ENCODE measurements at places on chromosomes 12 and 14.
A peak's percentile ranks its signal among the peaks of the same experiment; 100 is the strongest.

GRCh38 chr12:60266381-60266852 lies 670.6 kb downstream of the SLC16A7 start:
- DNase-seq: no peak

DNA sequence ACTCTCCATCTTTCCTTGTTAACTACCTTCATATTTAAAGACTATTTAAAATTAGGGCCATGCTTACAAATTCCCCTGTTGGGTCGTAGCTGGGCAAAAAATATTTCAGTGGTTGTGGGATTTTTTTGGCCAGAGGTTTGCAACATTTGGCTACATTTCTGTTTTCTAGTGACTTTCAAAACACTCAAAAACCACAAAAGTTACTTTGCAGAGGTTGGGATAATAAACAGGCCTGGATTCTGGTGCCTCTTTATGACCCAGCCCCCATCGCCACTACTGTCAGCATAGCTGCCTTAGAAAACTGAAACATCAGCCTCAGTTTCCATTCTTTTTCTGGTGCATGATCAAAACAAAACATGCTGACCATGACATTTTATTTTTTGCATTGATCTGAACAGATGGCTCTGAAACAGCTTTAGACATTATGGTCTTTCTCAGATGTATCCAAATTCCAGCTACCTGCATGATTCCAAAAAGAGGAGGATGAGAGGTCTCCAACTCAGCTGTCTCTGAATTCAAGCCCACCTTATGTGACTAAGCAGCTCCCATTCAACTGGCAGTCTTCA lies 5.2 kb downstream of the DPF3 start:
- no peak for DNase-seq

- DNase-seq: no peak
Observed at GRCh38 chr12:26514364-26514763, 318.6 kb downstream of the ITPR2 start.

DNA sequence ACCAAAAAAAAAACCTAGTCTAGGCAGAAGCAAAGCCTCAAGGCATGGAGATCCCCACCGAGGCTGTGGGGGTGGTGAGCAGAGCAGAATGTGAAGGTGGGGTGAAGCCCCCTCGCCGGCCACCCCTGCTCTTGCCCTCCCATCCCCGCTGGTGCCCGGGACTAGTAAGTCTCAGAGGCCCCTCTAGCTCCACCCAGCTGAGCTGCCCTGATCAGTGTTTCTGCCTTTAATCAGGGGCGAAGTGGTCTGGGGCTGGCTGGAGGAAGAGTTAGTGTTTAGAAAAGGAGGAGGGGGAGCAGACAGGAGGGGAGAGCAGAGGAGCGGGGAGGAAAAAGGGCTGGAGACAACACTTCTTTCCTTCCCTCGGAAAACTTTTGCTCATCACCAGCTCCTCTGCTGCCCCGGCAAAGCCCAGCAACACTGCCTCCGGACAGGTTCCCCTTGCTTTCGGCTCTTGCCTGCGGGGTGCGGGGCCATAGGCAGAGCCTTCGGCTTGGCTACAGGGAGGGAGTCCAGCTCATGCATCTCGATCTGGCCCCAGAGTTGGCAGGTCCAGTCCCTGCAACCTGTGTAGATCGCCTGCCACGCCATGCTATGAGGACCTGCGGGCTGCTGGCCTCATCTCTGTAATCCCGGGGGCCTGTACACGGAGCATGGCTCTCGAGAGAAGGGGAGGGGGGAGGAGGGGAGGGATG lies 3.4 kb upstream of the DLK1 start:
- no peak for DNase-seq

GRCh38 chr14:99177886-99178835 lies 93.8 kb downstream of the BCL11B start:
- DNase-seq: peak; percentile 2

GRCh38 chr12:119005085-119005484 lies 23.7 kb downstream of the SRRM4 start:
- DNase-seq: no peak

DNA sequence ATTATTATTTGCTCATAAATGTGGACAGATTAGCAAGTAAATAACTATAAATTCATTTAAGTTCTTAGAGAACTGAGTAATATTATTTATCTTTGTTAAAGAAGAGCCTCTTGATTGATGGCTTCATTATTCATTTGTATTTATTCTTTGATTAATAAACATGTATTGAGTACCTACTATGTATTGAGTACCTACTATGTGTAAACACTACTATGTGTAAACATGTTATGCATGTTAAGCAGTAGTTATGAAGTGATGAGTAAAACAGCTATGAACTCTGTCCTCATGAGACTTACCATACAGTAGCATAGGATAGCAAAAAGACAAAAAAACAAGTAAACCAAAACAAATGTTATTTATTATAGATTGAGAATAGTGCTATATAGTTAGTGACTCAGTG lies 61.9 kb downstream of the MNAT1 start:
- no peak for DNase-seq

DNA sequence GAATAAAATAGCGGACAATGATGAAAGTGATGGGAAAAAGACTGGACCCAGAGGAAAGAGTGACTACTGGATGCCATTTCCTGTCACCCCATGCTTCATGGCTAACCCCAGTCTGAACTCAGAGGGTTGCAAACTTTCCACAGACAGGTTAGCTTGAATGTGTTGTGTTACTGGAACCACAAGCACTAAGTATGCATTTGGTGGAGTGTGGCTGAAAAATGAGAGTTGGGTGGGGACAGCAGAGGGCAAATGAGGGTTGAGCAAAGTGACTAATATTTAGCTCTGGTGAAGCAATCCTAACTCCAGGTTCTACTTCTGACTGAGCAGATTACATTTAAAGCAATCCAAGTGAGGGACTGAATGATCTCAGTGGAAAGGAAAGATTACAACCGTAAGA lies 1.6 kb downstream of the SLC16A7 start:
- peak; percentile 45 for DNase-seq

DNA sequence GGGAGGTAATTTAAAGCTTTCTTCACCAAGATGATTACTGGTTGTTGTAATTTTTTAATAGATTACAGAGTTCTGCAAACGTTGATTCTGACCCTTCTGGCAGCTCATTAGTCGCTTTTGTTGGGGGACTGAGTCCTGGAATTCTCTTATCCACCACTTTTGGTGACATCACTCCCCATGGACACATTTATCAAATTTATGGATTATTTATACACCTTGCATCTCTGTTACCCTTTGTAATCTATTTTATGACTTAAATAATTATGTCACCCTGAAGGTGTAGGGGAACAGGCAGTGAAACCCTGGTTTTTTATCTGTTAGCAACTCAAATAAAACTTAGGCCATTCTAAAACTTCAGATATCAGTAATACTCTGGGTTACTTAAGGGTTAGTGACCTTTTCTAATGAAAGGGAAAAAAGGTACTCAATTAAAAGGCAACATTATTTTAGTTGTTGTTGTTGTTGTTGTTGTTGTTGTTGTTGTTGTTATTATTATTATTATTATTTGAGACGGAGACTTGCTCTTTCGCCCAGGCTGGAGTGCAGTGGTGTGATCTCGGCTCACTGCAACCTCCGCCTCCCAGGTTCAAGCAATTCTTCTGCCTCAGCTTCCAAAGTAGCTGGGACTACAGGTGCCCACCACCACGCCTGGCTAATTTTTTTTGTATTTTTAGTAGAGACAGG lies 58.9 kb upstream of the RNU6-7 start:
- no peak for DNase-seq

- DNase-seq: peak; percentile 71
Observed at GRCh38 chr14:35416108-35416750, 11.7 kb upstream of the NFKBIA start.

GRCh38 chr14:67541448-67542387 lies 8.6 kb downstream of the PLEKHH1 start:
- peak; percentile 35 for DNase-seq

- no peak for DNase-seq
Observed at GRCh38 chr12:30754383-30754749, 385 bp downstream of the CAPRIN2 start.

DNA sequence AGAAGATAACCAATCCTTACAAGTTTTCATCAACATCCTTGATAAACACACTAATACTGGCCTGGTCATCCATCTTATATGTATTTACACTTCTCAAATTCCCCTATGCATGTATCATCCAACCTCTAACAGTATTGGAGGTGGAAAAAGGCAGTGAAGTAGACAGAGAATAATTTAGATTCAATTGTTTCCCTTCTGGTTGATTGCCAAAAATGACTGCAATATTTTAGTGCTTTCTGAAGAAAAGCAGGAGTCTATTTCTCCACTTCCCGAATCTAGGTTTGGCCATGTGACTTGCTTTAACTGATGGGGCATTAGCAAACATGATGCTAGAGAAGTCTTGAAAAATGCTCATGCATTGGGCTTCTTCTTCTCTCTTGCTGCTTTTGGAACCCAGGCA lies 78.3 kb upstream of the METAP2 start:
- no peak for DNase-seq

GRCh38 chr14:103563844-103564505 lies 1.2 kb downstream of the COA8 start:
- no peak for DNase-seq

GRCh38 chr14:102862154-102862773 lies 60.2 kb upstream of the AMN start:
- no peak for DNase-seq

DNA sequence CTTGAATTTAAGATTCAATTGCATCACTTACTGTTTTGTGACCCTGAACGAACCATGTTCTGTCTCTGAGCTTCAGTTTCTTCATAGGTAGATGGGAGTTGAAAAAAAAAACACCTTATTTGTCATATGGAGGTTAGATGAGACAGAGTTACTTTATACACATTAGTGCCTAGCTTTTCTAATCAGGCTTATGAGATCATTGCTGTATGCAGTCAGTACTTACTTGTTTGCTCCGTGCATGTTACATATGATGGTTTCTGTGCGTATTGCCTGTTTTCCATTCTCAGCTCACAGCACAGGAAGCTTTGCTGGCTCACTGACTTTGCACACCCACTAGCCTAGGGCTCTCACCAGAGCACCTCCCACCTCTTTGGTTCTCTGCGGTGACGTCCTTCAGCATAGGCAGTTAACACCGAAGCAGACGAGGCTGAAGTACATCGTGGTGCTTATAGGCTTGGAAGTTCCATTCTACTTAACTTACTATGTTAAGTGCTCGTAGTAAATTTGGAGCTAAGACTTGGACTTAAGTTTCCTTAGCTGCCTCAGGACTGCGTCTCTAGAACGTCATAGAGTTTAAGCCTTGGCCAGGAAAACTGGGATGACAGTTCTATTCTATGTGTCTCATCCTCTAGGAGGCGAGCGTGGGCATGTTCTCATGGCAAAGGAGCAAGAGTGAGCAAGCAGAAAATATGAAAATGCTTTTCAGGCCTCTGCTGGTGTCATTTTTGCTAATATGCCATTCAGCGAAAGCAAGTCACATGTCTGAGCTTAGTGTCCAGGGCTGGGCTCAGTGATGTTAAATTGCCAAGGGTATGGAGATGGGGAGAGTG lies 57.3 kb downstream of the NRXN3 start:
- no peak for DNase-seq

DNA sequence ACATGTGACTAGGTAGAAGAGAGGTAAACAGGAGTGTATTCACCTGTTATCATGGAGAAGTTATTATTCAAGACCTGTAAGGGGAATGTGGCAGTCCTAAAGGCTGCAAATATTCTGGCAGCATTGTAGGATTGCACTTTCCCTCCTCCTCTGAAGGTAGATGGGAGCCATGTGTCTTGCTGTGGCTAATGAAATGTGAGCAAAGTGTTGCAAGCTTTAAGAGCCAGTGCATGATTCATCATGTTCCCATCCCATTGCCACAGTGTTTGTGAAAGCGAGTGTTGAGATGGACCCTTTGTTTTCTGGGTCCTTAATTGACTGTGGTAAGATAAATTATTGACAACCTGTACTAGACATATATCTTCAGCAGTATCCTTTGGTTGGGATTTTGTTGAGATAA lies 128.7 kb downstream of the RGS6 start:
- no peak for DNase-seq

DNA sequence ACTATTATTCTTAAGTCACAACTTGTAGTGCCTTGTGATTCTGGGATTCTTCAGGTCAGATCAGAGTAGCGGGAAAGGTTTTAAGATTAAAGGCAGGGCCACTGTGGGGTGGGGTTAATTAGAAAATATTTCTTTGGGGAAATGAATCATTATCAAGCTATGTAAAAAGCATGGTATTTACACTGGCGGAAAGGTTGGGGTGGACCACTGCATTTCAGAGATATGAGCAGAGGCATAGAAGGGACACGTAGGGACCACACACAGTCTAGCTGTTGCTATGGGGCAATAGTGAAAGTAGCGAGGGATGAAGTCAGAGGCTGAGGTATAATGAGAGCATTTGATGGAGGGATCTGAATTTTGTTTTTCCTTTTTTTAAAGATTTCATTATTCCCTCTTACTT lies 31.7 kb upstream of the KCNH3 start:
- DNase-seq: no peak

DNA sequence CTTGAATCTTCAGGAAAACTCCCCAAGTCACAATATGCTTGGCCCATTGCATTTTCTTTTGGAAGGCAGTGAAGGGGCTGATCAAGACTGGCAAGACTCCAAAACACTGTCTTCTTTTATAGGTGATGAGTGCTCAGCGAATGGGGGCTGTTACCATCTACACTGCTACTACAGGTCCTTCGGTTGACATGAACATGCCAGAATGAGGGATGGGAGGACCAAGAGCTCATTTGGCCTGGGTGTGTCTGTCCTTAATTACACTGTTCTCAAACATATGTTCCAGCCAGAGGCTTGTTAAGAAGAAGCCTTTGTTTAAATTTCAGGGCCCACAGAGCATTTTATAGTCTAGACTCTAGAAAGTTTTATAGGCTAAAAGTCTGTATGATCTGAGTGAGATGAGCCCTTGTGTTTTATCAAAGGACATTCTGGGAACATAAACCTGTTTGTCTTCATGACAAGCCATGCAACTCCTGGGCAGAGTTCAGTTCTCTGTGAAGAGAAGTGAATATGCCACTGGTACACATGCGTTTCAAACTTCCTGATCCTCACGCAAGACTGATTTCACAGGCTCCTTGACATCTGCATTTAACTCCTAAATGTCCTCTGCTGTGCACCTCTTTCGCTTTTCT lies 4.7 kb upstream of the FAM234B start:
- no peak for DNase-seq

DNA sequence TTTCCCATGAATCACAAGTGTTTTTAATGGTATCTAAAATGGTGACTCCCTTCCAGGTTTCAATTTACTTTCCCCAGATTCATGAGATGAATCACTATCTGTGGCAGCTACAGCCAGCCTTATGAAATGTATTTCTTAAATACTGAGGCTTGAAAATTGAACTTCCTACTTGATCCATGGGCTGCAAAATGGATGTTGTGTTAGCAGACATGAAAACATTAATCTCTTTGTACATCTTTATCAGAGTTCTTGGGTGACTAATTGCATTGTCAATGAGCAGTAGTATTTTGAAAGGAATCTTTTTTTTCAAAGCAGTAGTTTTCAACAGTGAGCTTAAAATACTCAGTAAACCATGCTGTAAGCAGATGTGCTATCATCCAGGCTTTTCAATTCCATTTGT lies 250.8 kb downstream of the SLC6A15 start:
- no peak for DNase-seq

DNA sequence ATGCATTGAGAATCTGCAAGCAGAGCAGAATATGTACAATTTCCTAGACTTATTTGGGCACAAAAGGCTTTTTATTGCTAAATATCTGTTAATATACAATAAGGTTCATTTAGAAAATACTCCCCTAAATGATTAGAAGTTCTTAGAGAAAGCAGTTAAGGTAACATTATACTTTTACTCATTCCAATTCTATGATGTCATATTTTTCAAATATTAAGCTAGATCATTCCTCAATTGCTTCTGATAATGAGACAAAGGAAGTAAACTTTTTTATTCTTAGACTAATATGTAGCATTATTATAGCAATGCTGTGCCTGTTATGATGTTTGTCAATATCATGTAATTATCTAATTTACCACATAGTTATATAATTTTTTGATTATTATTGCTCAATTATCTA lies 447.0 kb downstream of the SLC16A7 start:
- DNase-seq: no peak
